NCI-H1105 treated with DMSO at 0.1 percent for 48 hours (cell line): ENCODE measurements at places on chromosomes 5 and 9.

DNA sequence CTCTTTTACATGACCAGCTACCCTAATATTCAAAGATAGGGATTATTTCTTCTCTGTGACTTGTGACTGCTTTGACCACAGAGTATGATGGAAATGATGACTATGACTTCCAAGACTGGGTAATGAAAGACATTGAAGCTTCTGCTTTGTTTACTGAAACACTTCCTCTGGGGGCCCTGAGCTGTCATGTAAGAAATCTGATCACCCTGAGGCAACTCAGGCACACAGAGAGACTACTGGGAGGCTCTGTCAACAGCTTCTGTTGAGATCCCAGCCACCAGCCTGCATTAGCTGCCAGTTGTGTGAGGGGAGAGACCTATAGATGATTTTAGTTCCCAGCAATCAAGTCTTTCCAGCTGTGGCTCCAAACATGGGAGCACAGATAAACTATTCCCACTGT lies 76.5 kb downstream of the KCTD16 start:
- no peak for DNase-seq

DNA sequence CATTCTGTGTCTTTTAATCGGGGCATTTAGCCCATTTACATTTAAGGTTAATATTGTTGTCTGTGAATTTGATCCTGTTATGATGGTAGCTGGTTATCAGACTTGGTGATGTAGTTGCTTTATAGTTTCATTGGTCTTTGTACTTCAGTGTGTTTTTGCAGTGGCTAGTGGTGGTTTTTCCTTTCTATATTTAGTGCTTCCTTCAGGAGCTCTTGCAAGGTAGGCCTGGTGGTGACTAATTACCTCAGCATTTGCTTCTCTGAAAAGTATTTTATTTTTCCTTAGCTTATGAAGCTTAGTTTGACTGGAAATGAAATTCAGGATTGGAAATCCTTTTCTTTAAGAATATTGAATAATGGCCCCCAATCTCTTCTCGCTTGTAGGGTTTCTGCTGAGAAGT lies 156.9 kb downstream of the CNTLN start:
- no peak for DNase-seq

GRCh38 chr9:91416096-91416712 lies 7.4 kb downstream of the NFIL3 start:
- DNase-seq, result no peak

DNA sequence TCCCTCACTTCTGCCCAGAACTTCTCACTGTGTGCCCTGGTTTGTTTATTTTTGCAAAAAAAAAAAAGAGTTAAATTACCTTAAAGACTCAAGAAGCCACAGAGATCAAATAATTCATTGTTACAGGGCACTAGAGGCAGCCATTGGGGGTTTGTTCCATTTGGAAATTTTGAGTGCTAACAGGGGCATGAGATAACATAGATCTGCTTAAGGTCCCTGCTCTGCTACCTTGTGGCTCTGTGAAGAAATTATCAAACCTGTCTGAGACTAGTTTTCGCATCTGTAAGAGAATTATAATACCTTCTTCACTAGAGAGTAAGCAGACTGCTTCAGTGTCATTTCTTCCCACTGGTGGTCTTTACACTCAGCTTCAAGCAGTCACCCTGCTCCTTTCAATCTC lies 394 bp downstream of the TLR4 start:
- no peak for DNase-seq

- no peak for DNase-seq
Observed at GRCh38 chr9:76610011-76610352, 151.0 kb downstream of the GCNT1 start.

DNA sequence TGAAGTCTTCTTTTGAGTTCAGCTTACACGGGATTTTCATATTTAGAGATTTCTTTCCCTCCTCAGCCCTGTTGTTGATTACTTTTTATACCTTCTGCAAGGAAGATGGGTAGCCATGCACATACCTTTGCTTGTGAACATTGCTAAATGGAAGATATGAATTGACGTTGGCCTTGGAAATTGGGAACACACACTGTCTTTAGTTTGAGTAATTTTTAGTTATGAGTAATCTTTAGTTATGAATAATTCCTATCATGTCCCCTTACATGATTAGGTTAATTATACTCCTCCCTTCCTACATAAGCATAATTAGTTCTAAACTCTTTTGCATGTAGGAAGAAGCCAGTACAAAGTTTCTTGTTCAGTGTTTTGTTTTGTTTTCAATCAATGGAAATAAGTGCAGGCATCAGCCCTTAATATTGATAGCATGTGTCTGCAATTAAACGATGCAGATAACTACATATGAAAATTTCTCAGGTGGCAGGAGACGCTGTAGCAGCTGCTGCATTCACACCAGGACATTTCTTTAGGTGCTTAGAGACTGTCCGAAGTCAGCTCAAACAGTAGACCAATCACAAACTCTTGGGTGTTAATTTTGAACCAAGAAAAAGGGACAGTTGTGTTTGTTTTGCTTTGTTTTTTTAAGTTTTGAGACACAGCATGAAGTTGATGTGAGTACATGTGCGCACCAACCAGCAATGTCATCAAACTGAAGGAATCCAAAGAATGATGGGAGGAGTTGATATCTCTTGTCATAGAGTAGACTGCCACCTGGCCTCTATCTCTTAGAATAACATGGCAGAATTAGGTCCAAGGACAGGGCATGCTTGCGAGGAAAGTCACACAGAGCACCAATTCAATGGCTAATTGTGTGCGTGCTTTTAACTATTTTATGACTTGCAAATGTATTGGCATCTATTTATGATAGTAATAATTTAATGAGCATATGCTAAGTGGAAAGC lies 51.4 kb downstream of the SMARCA2 start:
- DNase-seq, result no peak

GRCh38 chr5:138726848-138727247 lies 26.4 kb upstream of the CTNNA1 start:
- no peak for DNase-seq

GRCh38 chr9:68648971-68649370 lies 56.1 kb upstream of the PIP5K1B start:
- DNase-seq, result no peak

DNA sequence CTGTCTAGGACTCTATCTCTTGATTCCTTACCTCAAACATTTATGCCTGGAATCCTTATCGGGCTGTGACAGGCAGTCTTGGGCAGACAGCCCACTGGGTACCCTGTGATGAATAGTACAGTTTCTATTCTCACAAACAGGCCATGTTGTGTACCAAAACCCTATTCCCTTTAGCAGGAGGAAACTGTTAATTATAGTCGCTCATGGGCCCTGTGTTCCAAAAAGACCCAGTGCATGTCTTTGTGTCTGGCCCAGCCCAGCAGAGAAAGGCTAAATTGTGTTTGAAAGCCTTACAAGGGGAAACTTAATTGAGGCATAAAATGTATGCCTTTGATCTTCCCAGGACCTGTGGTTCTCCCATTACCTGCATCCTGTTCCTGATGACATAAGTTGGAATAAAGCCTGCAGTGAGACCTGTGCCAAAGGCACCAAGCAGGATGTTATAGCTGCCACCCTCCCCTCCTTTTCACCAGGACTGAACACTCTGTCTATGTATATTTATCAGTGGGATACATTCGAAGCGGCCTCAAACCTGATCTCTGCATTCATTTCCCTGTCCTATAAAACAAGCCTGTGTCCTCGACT lies 43.3 kb downstream of the TLR4 start:
- DNase-seq, result peak; percentile 2

DNA sequence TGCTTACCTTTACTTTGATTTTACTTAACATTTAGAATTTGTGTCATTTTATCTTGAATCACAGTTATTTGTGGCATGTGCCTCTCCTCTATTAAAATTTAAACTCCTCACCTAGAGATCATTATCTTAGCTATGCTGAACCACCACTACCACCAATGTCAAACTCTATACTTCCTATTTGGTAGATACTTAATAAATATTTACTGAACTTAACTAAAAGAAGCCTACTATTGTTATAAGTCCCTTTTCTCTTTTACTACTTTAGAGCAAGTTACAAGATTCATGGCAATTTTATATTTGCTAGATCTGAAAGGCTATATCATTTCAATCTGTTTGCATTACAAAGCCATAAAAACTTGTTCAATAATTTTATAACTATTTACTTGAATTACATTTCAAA lies 273.3 kb upstream of the CCNH start:
- DNase-seq, result no peak

- no peak for DNase-seq
Observed at GRCh38 chr5:81363093-81363871, 30.7 kb downstream of the ACOT12 start.

GRCh38 chr9:63817622-63818518 lies 1467.1 kb downstream of the FOXD4L5 start:
- DNase-seq, result no peak

DNA sequence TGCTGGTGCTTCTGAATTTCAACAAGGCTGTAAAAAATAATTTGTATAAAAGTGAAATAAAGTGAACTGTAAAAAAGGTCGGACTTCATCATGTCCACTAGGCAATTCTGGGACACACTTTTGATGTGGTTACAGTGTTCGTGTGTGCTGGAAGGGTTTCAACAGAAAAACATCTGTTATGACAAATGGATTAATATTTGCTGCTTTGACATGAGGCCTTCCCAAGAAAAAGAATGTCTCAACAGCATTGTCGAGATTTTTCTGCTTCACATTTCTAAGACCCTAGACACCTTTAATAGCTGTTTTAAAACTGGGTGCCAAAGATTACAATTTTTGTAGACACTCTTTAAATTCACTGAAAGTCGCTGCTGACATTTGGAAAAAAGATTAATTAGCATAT lies 216.6 kb downstream of the SLC12A2 start:
- no peak for DNase-seq

DNA sequence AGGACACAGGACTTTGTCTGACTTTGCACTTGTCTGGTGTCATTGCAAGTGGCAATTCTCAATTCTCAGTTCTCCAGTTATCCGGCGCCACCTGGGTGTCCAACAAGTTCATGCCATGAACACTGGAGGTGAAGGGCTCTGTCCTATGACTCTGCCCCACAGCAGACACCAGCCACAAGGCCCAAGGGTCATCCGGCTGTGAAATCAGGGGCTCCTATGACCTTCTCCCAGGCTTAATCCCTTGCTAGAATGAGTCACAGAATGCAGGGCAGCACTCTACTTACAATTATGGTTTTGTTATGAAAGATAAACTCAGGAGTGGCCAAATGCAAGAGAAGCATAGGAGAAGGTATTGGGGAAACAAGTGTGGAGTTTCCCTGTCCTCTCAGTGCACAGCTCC lies 392.0 kb downstream of the GADD45G start:
- DNase-seq, result no peak

- DNase-seq, result no peak
Observed at GRCh38 chr9:3863686-3864085, 337.9 kb upstream of the RFX3 start.

GRCh38 chr5:13660072-13660471 lies 284.4 kb downstream of the DNAH5 start:
- peak; percentile 10 for DNase-seq

GRCh38 chr5:32290922-32291321 lies 21.8 kb downstream of the MTMR12 start:
- DNase-seq, result no peak
